Kidney glomerular epithelial cell (primary cell): ENCODE measurements at places on chromosomes 1 and 21.
A peak's percentile ranks its signal among the peaks of the same experiment; 100 is the strongest.

- no peak for DNase-seq
Measured at GRCh38 chr1:75954586-75954985, 22.4 kb upstream of the ASB17 start.

- no peak for DNase-seq
Measured at GRCh38 chr1:179003512-179004066, 22.1 kb upstream of the FAM20B start.

- DNase-seq: peak; percentile 22
Measured at GRCh38 chr1:248861616-248862015, 2.7 kb upstream of the ZNF692 start.

DNA sequence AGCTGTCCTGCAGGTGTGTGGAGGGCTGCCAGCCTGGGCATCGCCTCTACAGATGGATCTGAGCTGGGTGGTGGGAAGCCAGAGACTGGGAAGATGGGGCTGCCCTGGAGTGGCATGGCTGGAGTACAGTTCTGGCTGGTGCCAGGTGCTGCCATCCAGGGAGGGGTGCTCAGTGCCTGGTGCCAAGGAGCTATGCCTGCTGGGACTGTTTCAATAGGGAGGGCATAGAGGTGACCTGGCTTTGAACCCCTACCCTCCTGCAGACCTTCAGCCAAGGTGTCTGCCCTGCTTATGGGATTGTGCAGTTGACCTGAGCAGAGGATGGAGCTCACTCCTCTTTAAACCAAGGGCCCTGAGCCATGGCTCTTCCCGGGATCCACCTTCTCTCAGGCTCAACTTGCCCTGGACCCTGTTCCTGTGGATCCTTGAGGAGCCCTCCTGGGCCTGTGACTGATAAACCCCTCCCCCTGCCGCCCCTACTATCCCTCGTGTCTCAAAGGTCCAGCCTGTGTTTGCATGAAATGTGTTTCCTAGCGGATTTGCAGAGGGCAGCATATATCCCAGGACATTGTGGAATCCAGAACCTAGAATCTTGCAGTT lies 48.7 kb downstream of the PTPRU start:
- DNase-seq: no peak

- peak; percentile 5 for DNase-seq
Measured at GRCh38 chr1:63643926-63644325, 50.7 kb downstream of the PGM1 start.

- no peak for DNase-seq
Measured at GRCh38 chr1:58465825-58466629, 80.5 kb downstream of the OMA1 start.
